Diencephalon (tissue), 1 donor: ENCODE measurements at places on chromosomes 6 and 20. TPM values are rescaled to one million over a fixed set of nuclear protein-coding genes. Genes with fewer than 3 reads are reported as not detected.

The OTOR gene
- total RNA-seq, result not detected

The DUSP15 gene
- total RNA-seq, result 12.5 TPM

The GSTA2 gene
- not detected for total RNA-seq

The HINT3 gene
- 89.0 TPM for total RNA-seq

The SIRPD gene
- total RNA-seq, result not detected

The WFDC10B gene
- total RNA-seq, result not detected

The GATA5 gene
- not detected for total RNA-seq

The LAMA2 gene
- total RNA-seq, result 13.1 TPM

The FAM83B gene
- total RNA-seq, result 0.23 TPM

The ULBP2 gene
- total RNA-seq, result 2.1 TPM

The LGSN gene
- under 0.01 TPM for total RNA-seq

The TRERF1 gene
- total RNA-seq, result 4.8 TPM

The FABP7 gene
- total RNA-seq, result 426 TPM

The NTSR1 gene
- total RNA-seq, result 2.1 TPM

The SLC52A3 gene
- 0.46 TPM for total RNA-seq

The SYCP2L gene
- total RNA-seq, result 6.9 TPM

The TRAPPC3L gene
- total RNA-seq, result 0.69 TPM

The ZNF133 gene
- total RNA-seq, result 17.5 TPM

The FAM184A gene
- total RNA-seq, result 40.8 TPM

The HRH3 gene
- total RNA-seq, result 2.3 TPM

The TNFRSF6B gene
- total RNA-seq, result 1.6 TPM

The TFAP2A gene
- total RNA-seq, result 0.46 TPM

The MAD2L1BP gene
- total RNA-seq, result 23.1 TPM

The HMGN4 gene
- total RNA-seq, result 54.7 TPM

The POM121L2 gene
- total RNA-seq, result not detected

The MEP1A gene
- total RNA-seq, result not detected

The EYS gene
- 1.4 TPM for total RNA-seq

The SLA2 gene
- total RNA-seq, result not detected

The TUBB2B gene
- 2,535 TPM for total RNA-seq

The TMEM200A gene
- 21.2 TPM for total RNA-seq

The SYCP2 gene
- total RNA-seq, result 4.2 TPM

The TMEM170B gene
- total RNA-seq, result 67.8 TPM

The FRS3 gene
- total RNA-seq, result 11.3 TPM

The GRM4 gene
- 19.4 TPM for total RNA-seq

The RSPO3 gene
- 3.7 TPM for total RNA-seq

The HAO1 gene
- not detected for total RNA-seq

The SUMO4 gene
- total RNA-seq, result 6.7 TPM
